Iris pigment epithelial cell (primary cell): ENCODE measurements at places on chromosomes 7 and 10.

DNA sequence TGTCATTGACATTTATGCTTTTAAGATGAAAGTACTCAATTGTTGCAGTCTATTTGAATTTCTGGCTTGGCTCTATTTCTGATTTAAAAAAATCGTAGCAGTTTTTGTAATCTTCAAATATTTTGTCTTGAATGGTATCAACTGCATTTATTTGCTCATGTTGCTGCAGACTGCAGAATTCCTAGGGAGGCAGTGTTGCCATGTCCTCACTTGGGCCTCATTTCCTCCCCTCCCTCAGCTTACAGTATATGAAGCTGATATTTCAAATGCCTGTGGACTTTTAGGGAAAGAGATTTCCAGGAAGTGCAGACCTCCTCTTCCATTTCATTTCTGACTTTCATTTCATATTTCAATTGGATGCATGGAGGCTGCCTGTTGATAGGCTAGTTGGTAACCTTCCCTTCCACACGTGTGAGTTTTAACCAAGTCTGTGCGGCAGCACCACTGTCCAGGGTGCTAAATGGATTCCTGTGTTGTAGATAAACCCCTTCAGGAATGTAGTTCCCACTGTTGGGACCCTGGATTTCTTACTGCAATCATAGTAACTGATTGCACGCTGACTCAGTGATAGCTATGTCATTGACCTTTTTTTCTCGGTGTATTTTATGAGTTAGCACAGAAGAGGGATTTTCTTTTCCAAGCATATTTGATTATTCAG is 17.5 kb downstream of the VPS50 start:
- peak; percentile 51 for DNase-seq

DNA sequence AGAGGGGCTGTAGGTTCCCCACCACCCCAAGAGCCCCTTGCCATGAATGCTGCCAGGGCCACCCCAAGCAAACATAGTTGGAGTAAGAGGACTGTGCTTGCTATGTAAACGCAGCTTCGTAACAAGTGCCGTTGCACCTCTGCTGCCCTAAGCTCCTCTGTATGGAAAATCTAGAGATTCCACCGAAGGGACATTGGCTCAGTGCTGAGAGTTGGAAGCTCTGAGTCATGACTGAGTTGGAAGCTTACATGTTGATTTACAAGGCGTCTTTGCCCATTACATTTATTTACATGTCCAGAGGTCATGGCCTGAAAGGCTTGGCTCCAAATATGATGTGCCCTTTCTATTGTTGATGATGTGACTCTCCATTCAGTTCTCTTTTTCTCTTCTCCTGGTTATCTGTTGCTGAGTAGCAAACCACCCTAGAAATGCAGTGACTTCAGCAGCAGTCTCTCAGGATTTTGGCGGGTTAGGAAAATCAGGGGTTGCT is 233.1 kb upstream of the TCF7L2 start:
- peak; percentile 81 for DNase-seq

GRCh38 chr7:117782761-117783160 is 90.5 kb downstream of the CTTNBP2 start:
- DNase-seq: no peak

- no peak for DNase-seq
These were observed 81.8 kb downstream of the THSD7A start for GRCh38 chr7:11750191-11750590.

- no peak for DNase-seq
These were observed 51.5 kb upstream of the SHH start for GRCh38 chr7:155863721-155864151.

- no peak for DNase-seq
These were observed 538.7 kb downstream of the REEP3 start for GRCh38 chr10:64059884-64060283.

GRCh38 chr7:132964876-132965275 is 117.0 kb downstream of the CHCHD3 start:
- DNase-seq: no peak

DNA sequence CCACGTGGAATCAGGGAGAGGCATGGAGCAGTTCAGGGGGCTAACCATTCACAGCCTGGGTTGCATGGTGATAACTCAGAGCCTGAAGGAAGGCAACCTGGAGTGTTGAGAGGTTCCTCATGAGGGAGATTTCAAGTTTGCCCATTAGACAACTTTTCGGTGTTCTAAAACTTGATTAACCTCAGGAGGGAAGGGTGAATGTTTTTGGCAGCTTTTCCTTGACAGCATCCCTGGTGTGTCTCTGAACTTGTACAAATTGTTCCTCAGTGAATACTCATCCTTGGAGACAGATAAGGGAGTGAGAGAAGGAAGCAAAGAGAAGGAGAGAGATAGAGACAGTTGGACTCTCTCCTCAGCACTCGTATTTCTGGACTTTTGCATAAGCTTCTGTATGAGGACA is at the start of gene OR9A4:
OR9A4 (plus strand) TSS at position 301 of the 400 bp plus-strand sequence. CDS start 2,477 bp downstream, outside the sequence.
- no peak for DNase-seq

DNA sequence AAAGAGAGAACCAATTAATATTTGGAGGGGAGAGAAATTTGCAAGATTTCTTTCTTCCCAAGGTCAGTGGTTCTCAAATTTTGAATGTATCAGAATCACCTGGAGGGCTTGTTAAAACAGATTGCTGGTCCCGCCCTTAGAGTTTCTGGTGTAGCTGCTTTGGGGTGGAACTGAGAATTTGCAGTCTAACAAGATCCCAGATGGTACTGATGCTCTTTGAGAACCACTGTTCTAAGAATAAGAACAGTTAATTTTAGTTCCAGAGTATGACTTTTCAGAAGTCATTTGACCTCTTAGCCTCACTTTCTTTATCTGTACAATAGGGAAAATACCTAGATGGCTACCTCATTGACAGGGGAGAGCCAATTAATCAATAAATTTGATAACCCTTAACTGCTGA is 161.6 kb downstream of the PRKG1 start:
- DNase-seq: no peak

GRCh38 chr10:87930934-87931835 is 67.8 kb downstream of the PTEN start:
- no peak for DNase-seq

GRCh38 chr10:1715821-1716220 is 21.5 kb downstream of the ADARB2 start:
- DNase-seq: no peak

- DNase-seq: no peak
These were observed 982.0 kb downstream of the SORCS1 start for GRCh38 chr10:106182542-106182941.

DNA sequence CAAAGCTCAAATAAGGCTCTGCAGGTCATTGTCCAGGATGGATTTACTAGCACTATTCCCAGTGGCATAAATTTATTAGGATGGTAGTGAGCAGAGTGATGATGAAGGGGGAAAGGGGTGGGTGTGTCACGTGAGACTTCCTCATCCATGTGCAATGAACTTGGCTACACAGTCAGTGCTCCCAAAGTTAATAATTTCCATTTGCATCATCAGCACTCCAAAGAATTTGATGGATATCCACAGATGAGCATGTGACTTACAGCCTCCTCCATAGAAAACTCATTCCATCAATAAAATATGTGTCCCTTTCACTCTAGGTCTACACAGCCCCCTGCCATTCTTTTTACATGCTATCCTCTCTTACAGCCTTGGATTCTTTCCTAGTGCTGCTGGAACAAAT is 142.6 kb upstream of the PLPP4 start:
- no peak for DNase-seq
